ENCODE measurements at places on chromosomes 11 and 22.

DNA sequence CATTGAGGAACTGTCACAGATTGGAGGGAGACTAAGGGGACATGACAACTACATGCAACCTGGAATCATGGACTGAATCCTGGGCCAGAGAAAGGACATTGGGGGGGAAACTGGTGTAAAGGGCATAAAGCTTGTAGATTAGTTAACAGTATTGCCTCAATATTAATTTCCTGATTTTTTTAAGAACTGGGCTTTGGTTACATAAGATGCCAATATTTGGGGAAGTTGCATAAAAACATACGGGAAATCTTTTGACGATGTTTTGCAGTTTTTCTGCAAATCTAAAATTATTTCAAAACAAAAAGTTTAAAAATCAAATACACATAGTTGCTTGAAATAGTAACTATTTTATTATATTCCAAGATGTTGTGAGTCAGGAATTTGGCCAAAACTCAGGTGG, 2.9 kb upstream of the FOLR3 start:
- no peak for DNase-seq

DNA sequence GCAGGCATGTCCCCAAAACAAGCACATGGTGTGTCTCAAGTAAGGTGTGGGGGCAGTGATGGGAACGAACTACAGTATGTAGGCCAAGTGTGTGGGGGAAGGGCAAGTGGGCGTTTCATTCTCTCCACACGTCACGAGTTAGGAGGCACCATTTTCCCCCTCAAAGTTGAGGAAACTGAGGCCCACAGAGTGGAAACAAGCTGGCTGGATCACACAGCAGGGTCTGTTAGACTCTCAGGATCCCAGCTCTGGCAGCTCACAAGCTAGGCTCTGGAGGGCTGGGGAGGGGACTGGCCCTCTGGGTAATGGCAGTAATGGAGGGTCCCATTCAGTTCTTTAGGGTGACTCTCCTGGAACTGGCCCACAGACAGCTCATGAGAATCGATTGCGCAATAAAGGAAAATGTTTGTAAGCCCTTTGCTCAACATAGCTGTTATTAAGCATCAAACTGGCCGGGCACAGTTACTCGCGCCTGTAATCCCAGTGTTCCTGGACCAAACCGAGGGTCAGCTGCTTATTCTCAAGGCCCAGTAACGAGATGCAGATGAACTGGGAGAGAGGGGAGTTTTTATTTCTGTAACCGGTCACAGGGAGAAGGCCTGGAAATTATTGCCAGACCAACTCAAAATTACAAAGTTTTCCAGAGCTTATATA, 24.1 kb upstream of the TUB start:
- no peak for DNase-seq

DNA sequence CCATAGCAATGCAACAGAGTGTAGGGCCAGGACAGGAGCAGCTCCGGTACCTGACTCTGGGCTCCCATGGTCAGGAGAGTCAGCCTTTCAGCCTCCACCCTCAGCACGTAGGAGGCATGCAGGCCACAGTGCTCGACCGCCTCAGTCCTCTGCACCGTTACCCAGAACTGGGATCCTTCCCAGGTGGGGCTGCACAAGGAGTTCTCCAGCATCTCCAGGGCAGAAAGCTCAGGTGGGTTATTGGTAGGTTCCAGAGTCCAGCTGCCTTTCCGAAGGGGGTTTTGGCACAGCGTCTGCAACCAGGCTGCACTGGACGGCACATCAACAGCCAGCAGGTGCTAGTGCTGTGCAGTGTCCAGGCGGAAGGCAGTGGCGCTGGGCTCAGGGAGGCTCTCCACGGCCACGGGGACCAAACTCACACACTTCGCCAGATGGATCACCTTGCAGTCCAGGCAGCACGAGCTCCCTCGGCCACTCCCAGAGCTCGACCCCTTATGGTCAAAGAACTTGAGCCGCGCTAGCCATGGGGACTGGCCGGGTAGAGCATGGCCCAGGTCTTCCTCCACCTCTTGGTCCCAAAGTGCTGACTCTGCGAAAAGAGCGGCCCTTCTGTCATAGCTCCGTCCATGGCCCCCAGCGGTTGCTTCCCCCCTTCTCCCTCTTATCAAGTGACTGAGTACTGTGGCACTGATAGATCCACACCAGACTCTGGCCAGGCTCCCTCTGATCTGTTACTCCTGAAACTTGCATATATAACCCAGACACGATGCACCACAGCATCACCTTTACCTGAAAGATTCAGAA, 6.9 kb upstream of the PHOX2A start:
- DNase-seq, result no peak

DNA sequence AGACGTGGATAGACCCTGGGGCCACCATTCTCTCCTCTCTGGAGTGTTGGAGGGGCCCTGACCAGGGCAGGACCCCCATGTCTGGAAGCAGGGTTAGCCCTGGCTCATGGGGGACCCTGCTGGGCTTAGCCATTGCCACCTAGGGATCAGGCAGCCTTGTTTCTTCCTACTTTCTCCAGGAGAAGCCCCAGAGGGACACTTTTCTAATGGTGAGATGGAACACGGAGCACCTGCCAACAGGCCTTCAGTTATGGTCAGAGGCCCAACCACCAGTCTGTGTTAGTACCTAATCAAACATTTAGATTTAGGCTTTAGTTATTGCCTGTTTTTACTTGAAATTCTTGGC, 1.9 kb upstream of the C22orf39 start:
- no peak for DNase-seq

- DNase-seq, result no peak
Measured at GRCh38 chr11:61814247-61814957, 2.4 kb downstream of the FADS1 start.

DNA sequence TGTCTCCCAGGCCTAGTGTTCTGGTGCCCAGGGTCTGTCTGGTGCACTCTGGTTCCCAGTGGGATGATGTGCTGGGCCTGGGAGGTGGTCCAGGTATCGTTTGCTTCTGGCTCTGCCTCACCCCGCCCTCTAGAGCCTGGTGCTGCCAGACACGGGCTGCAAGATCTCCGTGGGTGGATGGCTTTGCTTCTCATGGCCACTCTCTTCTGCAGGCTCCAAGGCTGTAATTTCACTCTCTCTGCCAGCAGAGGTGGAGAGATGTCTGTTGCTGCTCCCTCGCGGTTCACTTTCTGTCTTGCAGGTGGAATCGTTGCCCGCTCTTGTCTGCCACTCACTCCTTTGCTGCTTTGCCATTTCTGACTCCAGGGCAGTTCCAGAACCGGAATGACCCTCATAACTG, 13.4 kb downstream of the NADSYN1 start:
- no peak for DNase-seq

- no peak for DNase-seq
Measured at GRCh38 chr22:49929211-49929979, 11.0 kb downstream of the CRELD2 start.

- no peak for DNase-seq
Measured at GRCh38 chr11:63551091-63551888, 11.9 kb downstream of the PLAAT2 start.

GRCh38 chr22:32874976-32875375, 73.5 kb downstream of the TIMP3 start:
- DNase-seq, result no peak

GRCh38 chr11:69186316-69187260, 30.9 kb downstream of the SMIM38 start:
- no peak for DNase-seq

- no peak for DNase-seq
Measured at GRCh38 chr11:83436855-83437254, 150.7 kb upstream of the CCDC90B start.

DNA sequence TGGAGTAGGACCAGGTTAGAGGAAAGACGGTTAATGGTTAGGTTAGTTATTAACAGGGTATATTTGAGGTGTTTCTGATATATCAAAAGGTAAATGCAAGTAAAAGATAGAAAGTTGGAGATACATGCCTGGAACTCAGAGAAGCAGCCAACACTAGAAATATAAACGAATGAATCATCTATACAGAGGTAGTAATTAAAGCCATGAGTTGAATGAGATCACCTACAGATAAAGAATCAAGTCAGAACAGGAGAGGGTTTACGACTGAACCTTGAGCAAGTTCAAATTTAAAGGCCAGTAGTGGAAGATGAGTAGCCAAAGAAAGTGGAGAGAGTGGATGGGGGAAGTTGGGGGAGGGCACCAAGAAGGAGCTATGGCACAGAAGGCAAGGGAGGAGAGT, 73.9 kb downstream of the SPON1 start:
- no peak for DNase-seq

- no peak for DNase-seq
Measured at GRCh38 chr11:106988151-106989077, 29.9 kb downstream of the GUCY1A2 start.

GRCh38 chr22:42367980-42368378, 64.2 kb downstream of the NFAM1 start:
- DNase-seq, result no peak

DNA sequence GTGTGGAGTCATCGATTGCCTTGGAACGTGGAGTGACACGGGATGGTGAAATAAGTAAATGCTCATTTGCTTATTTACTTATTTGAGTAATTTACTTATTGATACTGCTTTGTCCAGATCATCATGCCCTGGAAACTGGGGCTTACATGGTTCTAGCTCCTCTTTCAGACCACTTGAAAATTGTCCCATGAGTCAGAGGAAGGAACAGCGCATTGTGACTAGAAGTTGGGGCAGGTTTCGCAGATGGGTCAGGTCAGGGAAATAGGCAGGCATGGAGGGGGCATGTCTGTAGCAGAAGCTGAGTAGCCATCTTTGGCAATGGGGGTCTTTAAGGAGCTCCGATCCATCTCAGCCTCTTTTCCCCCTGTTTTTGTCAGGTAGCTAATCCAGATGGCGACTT, 104.2 kb upstream of the SORL1-AS1 start:
- no peak for DNase-seq

- no peak for DNase-seq
Measured at GRCh38 chr11:39786682-39787081, 1672.8 kb downstream of the LRRC4C start.

- no peak for DNase-seq
Measured at GRCh38 chr11:57764972-57765371, 3.4 kb downstream of the CTNND1 start.

DNA sequence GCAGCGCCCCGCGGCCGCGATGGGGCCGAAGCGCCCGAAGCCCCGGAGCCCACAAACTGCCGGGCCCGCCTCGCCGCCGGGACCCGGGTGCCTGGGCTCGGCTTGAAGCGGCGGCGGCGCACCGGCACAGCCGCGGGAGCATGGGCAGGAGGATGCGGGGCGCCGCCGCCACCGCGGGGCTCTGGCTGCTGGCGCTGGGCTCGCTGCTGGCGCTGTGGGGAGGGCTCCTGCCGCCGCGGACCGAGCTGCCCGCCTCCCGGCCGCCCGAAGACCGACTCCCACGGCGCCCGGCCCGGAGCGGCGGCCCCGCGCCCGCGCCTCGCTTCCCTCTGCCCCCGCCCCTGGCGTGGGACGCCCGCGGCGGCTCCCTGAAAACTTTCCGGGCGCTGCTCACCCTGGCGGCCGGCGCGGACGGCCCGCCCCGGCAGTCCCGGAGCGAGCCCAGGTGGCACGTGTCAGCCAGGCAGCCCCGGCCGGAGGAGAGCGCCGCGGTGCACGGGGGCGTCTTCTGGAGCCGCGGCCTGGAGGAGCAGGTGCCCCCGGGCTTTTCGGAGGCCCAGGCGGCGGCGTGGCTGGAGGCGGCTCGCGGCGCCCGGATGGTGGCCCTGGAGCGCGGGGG, 346 bp downstream of the FJX1 start:
- no peak for DNase-seq

GRCh38 chr11:104465321-104465720, 301.4 kb upstream of the PDGFD start:
- DNase-seq, result no peak

- no peak for DNase-seq
Measured at GRCh38 chr11:36390963-36391471, 94.9 kb downstream of the PRR5L start.

- peak; percentile 63 for DNase-seq
Measured at GRCh38 chr11:46247659-46248058, 29.8 kb upstream of the CREB3L1 start.

DNA sequence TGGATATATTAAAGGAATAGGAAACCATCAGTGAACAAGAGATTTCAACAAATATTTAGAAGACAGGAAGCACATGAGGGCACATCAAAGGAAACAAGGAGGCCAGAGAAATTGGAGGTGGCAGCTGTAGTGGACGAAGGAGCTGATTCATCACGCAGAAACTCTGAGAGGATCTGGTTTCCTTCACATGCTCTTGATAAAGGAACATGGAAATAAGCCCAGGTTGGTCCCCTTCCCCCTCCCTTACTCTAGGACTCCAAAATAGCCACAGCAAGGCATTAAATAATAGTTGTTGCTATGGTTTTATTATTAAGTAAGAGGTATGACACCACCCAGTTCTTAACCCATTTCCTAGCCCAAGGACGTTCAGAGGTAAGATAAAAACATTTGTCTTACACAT, 11.3 kb downstream of the IZUMO1R start:
- DNase-seq, result no peak

- no peak for DNase-seq
Measured at GRCh38 chr11:118207079-118207478, 17.7 kb downstream of the JAML start.

DNA sequence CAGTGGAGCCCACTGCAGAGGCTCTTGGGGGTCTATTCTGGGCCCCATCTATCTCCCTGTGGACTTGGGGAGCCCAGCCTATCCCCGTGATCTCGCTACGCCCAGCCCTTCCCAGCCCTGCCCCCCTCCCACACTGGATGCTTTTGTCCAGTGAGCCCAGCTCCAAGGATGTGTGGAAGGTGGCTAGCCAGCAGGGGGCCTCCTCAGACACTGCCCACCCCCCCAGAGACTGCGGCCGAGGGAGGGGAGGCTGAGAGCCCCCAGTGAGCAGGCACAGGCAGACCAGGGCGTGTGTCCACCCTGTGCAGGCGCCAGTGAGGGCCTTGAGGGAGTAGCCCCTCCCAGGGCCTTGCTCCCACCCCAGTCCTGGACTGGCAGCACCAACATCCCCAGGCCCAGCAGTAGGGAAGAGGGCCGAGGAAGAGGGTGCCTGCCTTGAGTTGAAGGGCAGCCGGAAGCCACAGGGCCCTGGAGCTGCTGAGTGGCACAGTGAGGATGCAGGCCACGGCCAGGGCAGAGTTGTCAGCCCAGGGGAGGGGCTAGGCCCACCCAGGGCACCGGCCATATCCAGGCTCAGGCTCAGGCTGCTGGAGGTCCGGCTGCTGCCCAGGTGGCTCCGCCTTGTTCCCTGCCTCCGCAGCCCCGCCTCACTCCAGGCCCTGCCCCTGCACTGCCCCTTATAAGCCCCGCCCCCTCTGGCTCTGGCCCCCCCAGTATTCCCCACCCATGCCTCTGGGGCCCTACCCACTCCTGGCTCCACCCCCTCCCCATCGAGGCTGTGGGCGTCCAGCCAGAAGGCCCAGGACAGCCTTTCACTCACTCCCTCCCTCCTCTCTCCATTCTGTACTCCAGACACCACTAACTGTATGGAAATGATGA, 28.0 kb downstream of the MOB2 start:
- DNase-seq, result peak; percentile 24

All from NCI-H187 (cell line).